ENCODE measurements at places on chromosomes 7 and 10. TPM values are rescaled to one million over a fixed set of nuclear protein-coding genes. Genes with fewer than 3 reads are reported as not detected.

DPP6 gene
- total RNA-seq = not detected

CLCN1 gene
- total RNA-seq = not detected

OGDH gene
- total RNA-seq = 62.0 TPM

PODXL gene
- 11.4 TPM for total RNA-seq

ZP3 gene
- 4.7 TPM for total RNA-seq

MINPP1 gene
- total RNA-seq = 29.9 TPM

GRCh38 chr10:96254976-96255375 lies 16.4 kb downstream of the BLNK start:
- DNase-seq = no peak

- DNase-seq = no peak
Measured at GRCh38 chr7:82419200-82419599, 24.4 kb downstream of the CACNA2D1 start.

GRCh38 chr7:47288060-47288459 lies 293.9 kb downstream of the TNS3 start:
- DNase-seq = no peak

- DNase-seq = no peak
Measured at GRCh38 chr10:68955355-68955831, 577 bp upstream of the DDX21 start.

- no peak for DNase-seq
Measured at GRCh38 chr7:29369909-29370488, 175.4 kb downstream of the CHN2 start.

GRCh38 chr7:36079446-36080025 lies 73.5 kb upstream of the EEPD1 start:
- DNase-seq = no peak

DNA sequence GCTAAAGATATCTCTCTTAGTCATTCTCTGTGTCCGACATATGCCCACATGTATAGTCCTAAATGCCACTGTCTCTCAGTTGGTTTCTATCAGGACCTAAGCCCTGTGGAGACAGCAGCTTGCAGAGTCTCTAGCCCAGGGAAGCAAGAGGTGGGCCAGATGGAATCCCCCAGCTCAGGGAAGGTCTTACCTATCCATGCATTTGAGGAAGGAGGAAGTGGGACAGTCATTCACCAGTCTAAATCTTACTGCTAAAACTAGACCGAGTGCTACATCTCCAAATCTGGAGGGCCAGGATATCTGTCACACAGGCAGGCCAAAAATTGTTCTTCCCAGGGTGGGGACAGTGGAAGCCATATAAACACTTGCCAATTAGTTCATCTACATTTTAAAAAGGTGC lies 26.4 kb upstream of the HERPUD2 start:
- DNase-seq = no peak

DNA sequence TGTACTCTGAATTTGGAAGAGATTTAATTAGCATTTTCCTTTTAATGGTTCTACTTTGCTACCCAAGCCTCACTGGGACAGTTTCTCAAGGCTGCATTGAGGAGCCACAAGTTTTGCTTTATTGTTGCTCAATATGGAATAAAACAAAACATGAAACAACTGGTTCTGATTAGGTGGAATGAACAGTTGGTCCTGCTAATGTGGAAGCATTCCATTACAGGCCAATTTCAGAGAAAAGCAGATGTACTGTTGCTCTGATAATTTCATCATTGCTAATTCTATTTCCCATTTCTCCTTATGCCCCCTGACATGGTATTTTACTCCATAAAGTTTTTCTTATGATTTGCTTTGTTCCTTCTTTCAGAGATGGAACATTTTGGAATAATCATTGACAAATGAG lies 66.0 kb upstream of the PAPSS2 start:
- DNase-seq = no peak

GRCh38 chr7:13800694-13801448 lies 188.6 kb downstream of the ETV1 start:
- DNase-seq = peak; percentile 26

- no peak for DNase-seq
Measured at GRCh38 chr7:17043012-17043877, 161.5 kb upstream of the AGR3 start.

DNA sequence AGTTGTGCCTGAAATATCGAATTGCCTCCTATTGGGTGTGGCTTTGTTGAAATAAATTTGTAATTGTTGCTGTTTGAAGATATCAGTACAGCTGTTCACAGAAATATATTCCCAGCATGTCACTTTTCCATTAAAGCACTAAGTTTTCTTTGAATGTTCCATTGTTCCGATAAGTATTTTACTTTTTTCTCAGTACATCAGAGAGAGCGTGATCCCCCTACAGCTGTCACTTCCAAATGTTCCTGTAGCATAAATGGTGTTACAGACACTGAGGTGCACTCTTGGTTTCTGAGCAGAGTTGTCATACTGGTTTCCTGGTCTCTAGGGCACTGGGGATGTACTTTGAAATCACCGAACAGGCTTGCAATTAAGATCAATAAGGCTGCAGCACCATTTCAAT lies 189.2 kb downstream of the CCSER2 start:
- DNase-seq = no peak

DNA sequence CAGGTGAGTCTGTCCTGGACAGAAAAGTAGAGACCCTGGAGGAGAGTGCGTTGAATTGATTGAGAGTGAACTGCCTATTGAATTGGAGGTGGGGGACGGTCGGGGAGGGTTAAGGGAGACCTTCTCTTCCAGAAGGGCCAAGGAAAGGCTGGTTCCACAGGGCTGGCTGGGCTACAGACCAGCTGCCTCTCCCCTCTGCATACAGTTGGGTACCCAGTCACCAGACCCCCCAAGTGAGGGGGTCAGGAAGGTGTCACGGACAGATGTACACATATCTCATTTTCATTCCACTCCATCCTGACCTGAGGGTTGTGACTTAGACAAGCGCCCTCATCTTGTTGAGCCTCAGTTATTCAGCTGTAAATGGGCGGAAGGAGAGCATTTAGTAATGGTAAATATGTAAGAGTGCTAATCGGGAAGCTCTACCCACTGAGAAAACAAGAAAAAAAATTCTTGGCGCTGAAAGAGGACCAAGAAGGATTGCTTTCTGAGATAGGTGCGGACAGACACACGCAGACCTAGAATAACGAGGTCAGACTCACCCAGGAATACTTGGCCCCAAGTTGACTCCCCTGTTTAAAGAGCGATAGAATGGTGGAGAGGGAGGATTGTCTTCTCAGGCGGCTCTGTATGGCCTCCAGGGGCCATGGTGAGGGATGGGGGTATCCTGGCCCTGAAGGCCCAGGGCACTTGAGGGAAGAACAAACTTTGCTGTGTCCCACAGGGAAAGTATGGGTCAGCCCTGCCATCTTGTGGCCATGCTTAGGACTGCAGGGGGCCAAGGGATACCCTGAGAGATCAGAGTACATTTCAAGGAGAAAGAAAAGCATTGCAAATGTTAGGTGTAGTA lies 7.2 kb upstream of the MBL2 start:
- DNase-seq = no peak

GRCh38 chr10:81081887-81082620 lies 544.4 kb downstream of the SH2D4B start:
- DNase-seq = no peak

DNA sequence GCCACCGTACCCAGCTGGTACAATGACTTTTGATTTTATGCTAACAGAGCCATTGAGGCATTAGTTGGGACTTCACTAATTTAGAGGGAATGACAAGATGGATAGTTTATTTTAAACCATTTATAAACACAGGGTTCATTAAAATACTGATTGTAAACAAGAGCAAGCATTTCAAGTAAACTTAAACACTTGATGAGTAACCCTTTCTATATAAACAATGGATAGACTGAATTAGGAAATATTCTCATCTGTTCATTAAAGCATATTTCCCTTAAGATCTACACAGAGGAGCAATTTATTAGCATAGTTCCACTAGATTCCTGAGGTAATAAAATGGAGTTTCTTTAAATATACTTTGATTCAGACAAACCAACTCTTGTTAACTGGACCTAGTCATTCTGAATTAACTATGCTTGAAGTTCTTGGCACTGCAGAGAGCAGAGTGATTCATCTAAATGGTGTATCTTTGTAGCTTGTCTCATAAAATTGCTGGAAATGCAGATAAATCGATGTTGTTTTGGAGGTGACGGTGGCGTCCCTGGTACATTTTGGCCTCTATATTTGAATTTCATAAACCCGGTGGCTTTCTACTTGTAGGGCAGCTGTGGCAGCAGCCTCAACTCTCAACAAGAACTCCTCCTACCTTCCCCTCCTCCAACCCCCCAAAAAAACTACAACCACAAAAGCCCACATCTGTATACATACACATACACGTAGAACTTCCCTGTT lies 15.4 kb upstream of the VDAC2 start:
- DNase-seq = no peak

GRCh38 chr10:76883596-76883995 lies 754.0 kb downstream of the KCNMA1 start:
- DNase-seq = no peak

- no peak for DNase-seq
Measured at GRCh38 chr7:66183700-66184099, 21.4 kb upstream of the TPST1 start.

Measured in epithelial cell of proximal tubule (primary cell).